ENCODE measurements at places on chromosomes 4 and X.
A peak's percentile ranks its signal among the peaks of the same experiment; 100 is the strongest.

DNA sequence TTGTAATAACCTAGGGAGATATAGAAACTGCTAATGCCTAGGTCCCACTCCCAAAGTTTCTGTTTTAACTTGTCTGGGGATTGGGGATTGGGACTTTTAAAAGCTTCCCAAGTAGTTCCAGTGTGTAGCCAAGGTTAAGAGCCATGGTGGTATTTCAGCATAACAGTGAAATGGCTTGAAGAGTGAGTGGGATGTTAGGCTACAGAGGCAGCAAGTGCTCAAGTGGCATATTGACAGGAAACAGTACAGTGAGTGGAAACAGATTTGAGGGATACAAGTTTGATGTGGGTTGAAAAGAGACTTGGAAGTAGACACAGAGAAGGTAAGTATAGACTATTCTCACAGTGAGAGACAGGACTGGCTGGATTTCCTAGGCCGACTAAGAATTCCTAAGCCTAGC lies 217.6 kb upstream of the CNKSR2 start:
- DNase-seq, result no peak

GRCh38 chr4:63361066-63361465 lies 1048.2 kb downstream of the TECRL start:
- no peak for DNase-seq

DNA sequence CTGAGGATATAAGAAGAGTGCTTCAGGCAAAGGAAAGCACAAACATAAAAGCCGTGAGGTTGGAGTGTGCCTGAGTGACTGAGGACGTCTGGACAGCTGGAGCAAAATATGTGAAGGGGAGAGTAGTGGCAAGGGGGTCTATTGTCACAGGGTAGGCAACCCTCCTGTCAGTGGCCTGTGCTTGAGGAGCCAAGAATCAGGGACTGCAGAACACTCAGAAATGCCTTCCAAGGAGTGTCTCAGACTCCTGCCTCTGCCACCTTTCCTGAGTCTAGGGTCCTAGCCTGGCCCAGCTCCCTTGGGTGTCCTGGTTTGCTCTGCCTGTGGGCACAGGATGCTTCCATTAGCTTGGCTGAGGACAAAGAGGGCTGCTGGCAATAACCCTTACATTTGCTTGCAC lies 152.5 kb upstream of the PJA1 start:
- DNase-seq, result no peak

GRCh38 chrX:42597481-42597880 lies 180.5 kb downstream of the PPP1R2C start:
- no peak for DNase-seq

DNA sequence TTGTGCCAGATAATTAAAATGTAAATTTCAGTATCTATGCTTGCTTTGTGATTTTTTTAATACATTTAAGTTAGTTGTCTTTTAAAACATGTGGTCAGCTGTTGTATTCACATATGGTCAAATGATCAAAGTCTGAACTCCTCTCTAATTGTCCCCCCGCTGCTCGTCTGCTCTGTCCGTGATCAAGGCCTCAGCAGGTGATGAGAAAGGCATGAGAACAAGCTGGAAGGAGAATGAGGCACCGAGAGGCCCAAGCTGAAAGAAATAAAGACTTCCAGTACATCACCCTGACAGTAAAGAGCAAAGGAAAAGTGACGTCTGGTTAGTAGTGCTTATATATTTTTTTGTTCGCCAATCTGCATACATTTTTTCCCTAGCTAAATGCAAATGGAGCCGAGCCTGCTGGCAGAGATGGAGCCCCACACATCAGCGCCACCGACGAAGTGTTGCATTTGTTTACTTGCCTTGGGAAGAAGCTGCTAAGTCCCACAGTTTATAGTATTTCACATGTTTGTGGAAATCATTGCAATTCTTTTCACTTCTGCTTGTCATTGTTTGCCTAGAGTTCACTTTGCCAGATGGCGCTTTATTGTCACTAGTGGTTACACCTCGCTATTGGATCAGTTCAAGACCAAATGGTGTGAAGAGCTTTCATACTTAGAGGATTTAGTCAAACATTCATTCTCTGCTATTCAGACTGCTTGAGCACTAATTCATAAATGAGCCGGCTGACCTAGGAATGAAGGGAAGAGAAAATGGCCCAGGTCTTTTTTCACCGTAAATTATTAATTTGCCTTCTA lies 181.5 kb downstream of the ZIC3 start:
- DNase-seq, result peak; percentile 62

DNA sequence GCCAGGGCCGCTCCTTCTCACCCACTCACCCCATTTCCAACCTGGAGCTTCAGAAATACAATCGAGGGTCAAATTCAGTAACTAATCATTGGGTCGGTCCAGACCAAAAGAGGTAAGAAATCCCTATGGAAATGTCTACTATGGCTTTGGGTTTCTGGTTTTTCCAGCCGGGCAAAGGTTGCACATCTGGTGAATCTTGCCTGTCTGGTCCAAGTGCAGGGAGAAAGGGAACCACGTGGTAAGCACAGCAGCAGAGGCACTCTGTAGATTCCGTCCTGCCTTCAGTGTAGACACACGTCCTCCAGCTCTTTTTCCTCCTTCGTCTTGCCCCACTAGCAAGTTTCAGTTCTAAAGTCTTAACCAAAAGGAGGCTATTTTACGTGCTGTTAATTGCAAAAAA lies 218.0 kb upstream of the JADE1 start:
- DNase-seq, result no peak

DNA sequence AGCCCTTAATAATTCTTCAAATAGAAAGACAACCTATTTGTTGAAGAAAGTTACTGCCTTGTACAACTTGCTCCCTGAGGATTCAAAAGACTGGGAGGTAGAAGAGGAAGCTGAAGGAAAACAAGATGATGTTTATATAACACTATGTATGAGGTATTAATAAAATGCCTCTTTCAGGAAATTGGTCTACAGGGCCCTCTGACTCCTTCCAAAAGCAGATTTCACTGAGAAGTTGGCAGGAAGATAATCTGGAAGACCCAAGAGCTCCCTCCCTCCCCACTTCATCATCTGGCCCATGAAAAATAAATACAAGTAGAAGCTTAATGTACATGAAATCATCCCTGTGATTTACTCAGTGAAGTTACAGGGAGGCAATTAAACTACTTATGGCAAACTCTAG lies 107.5 kb upstream of the MAGEC2 start:
- no peak for DNase-seq

DNA sequence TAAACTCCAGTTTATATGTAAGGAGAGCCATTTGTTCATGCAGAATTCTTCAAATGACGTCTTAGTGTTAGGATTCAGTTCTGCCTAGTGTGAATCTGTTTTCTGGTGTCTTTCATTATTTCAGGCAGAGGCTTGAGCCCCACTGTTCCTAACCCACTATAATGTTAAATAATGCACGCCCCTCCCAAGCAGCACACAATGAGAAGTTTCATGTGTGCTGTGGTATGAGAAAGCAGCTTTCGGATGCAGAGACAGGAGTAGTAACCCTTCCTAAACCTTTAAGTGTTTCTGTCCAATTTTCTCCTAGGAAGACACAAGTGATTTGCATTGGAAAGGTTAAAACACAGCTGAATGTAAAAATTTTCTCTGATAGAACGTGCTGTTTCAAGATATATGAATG lies 54.5 kb downstream of the TRIM2 start:
- no peak for DNase-seq

GRCh38 chr4:130632731-130633604 lies 1537.0 kb downstream of the C4orf33 start:
- DNase-seq, result no peak

DNA sequence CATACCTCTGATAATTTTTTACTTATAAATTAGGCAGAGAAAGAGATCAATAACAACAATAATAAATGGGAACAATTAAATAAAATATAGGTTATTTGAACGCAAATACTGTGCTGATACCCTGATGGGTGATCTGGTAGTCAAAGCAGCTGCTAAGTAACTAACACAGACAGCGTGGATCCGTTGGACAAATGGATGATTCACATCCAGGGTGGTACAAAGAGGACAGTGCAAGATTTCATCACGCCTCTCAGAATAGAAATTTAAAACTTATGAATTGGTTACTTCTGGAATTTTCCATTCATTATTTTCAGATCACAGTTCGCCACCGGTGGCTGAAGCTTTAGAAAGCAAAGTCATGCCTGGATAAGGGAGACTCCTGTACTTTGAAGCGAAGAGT lies 1066.0 kb upstream of the ADGRL3 start:
- no peak for DNase-seq
